ENCODE measurements at places on chromosomes 6 and 20. TPM values are rescaled to one million over a fixed set of nuclear protein-coding genes. Genes with fewer than 3 reads are reported as not detected.

Gene COL12A1
- 79.2 TPM for polyA plus RNA-seq

Gene AVP
- 0.28 TPM for polyA plus RNA-seq

Gene PRDM1
- polyA plus RNA-seq, result 2.5 TPM

Gene PPIL4
- polyA plus RNA-seq, result 66.2 TPM

Gene ATG5
- polyA plus RNA-seq, result 54.2 TPM

Gene PTCRA
- polyA plus RNA-seq, result not detected

Gene NOL7
- polyA plus RNA-seq, result 89.6 TPM

Gene SPEF1
- polyA plus RNA-seq, result 1.7 TPM

Gene FOXS1
- 3.9 TPM for polyA plus RNA-seq

Data from left kidney (tissue), 8 donors.